K562 (cell line): ENCODE measurements at places on chromosomes 2 and 18. TPM values are rescaled to one million over a fixed set of nuclear protein-coding genes. Genes with fewer than 3 reads are reported as not detected.

- H3K27me3 ChIP-seq: no peaks in the 10 kb centered on the region
- no peaks in the 10 kb centered on the region for H3K36me3 ChIP-seq
- no peak overlapping the region for H3K4me3 ChIP-seq
These were observed 89.1 kb downstream of the RAD51AP2 start for GRCh38 chr2:17429130-17429529.

LYPD6 gene
- total RNA-seq: not detected in 2 replicates

GRCh38 chr2:230661072-230661957 lies 51.3 kb upstream of the CAB39 start:
- peak overlapping the region; percentile 100; the same call in 2 of the 3 replicates for H3K27ac ChIP-seq
- peaks cover 57% of the 10 kb centered on the region for H3K4me1 ChIP-seq
- H3K27me3 ChIP-seq: no peaks in the 10 kb centered on the region
- H3K4me3 ChIP-seq: no peak overlapping the region

NPHP1 gene
- total RNA-seq: not detected in 2 replicates

DNA sequence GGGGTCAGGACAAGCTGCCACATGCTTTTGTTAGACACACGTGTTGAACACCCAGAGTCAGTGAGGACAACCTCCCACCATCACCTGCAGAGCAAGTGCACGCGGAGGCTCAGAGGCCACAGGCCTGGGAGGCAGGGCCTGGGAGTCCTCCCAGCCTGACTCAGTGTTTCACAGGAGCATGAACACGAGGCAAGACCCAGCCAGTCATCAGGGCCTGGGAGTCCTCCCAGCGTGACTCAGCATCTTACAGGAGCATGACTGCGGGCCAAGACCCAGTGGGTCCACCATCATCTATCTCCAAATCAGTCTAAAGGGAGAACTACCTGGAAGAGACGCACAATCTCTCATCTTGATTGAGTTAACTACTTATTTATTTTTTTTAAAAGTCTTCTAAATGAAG lies 112.6 kb upstream of the PXDN start:
- no peaks in the 10 kb centered on the region for H3K36me3 ChIP-seq
- H3K4me3 ChIP-seq: no peak overlapping the region
- H3K27ac ChIP-seq: no peak overlapping the region

MPP4 gene
- total RNA-seq: not detected in 2 replicates

IGFBP2 gene
- 0.85 and 0.93 TPM in 2 replicates for total RNA-seq

DNA sequence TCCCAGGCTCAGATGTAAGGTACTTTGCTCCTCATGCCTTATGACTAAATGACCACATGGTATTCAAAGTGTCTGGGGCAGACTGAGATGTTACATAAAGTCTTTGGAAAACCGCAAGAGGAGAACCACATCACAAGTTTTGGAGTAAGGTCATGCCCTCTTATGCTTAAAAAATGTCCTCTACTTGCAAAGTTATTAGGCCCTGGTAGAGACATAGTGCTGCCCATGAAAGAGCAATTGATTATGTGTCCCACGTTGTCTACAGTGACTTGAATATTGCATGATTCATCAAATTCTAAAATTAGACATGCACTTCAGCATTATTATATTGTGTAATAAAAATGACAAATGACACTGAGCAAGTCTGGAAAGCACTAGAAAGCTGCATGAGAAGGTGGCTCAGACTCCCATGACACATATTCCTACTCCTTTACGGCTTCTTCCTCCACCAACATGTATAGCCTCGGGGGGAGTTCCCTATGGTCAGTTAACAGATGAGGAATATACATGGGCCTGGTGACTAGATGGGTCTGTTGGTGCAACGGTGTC lies 602.6 kb upstream of the VRK2 start:
- no peak for DNase-seq
- no peaks in the 10 kb centered on the region for H3K36me3 ChIP-seq
- no peak overlapping the region for H3K4me3 ChIP-seq
- H3K4me1 ChIP-seq: no peaks in the 10 kb centered on the region
- no peaks in the 10 kb centered on the region for H3K27me3 ChIP-seq
- H3K27ac ChIP-seq: no peak overlapping the region

DNA sequence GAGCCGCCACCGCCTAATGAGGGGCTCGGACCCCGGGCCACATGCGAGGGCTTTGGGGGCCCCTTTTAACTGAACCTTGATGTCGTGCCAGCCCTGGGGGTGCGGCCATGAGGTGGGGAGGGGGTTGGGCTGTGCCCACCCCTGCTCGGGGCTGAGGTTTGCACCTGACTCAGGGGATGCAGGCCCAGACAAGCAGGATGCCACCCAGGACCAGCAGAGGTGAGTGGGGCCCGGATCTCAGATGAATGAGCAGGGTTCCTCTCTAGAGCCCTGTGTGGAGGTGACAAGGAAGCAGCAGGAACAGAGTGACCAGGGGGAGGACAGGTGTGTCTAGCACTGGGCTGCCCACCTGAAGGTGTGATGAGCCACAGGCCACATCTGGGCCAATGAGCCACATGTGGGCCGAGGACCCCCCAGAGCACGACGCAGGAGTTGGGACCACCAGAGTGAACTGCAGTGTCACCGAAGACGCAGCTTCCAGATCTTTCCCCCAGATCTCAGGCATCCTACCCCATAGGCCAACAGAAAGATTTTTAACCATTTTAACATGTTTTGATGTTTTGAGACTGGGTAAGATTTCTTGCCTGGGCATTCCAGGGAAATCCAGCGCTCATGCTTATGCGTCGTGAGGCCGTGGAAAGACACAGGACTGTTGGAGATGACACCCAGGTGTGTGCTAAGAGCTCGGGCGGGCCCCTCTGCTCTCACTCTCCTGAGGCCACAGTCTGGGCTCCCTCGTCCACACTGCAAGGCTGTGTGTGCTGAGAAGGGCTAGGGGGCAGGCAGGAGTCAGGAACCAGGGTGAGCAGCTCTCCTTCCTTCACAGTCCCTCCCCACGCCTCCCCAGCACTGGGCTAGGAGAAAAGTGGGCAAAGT lies 73.6 kb downstream of the DDX1 start:
- peak; percentile 13 for DNase-seq
- H3K27ac ChIP-seq: no peak overlapping the region
- H3K4me1 ChIP-seq: peaks cover 3% of the 10 kb centered on the region; the same call in 1 of the 2 replicates
- H3K36me3 ChIP-seq: no peaks in the 10 kb centered on the region
- no peak overlapping the region for H3K4me3 ChIP-seq
- peaks cover 41% of the 10 kb centered on the region; the same call in 2 of the 3 replicates for H3K27me3 ChIP-seq

TUBB8B gene
- not detected in 2 replicates for total RNA-seq

DNA sequence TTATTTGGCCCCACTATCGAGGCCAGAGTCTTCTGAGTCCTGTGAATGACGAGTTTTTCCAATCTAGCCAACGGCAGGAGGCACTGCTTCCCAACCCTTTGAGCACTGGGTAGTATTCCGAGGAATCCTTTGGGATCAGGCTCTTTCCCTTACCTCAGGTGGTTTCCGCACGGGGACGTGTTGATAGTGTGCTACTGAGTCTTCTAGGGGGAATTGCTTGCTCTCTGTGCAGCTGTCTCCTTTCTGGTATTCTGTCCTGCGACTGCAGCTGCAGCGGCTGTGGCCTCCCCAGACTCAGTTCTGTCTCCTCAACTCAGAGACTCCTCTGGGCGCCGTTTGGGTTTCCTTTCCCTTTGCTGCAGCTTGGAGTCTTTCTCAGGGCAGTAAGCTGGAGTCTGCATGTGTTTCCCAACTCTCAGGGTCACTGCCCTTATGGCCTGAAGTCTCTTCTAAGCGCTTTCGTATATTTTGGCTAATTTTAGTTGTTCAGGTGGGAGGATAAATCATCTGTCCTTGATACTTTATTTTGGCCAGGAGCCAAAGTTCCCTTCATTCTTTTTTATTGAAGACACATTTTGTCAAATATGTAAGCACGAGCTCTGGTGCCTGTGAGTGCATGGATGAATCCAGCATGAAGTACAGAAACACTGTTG lies 118.4 kb downstream of the MAP4K4 start:
- H3K4me3 ChIP-seq: no peak overlapping the region
- DNase-seq: no peak
